ENCODE measurements at places on chromosomes 7 and 10.
A peak's percentile ranks its signal among the peaks of the same experiment; 100 is the strongest.

- peak; percentile 3 for DNase-seq
These were observed 250.5 kb downstream of the NSUN6 start for GRCh38 chr10:18400906-18401245.

DNA sequence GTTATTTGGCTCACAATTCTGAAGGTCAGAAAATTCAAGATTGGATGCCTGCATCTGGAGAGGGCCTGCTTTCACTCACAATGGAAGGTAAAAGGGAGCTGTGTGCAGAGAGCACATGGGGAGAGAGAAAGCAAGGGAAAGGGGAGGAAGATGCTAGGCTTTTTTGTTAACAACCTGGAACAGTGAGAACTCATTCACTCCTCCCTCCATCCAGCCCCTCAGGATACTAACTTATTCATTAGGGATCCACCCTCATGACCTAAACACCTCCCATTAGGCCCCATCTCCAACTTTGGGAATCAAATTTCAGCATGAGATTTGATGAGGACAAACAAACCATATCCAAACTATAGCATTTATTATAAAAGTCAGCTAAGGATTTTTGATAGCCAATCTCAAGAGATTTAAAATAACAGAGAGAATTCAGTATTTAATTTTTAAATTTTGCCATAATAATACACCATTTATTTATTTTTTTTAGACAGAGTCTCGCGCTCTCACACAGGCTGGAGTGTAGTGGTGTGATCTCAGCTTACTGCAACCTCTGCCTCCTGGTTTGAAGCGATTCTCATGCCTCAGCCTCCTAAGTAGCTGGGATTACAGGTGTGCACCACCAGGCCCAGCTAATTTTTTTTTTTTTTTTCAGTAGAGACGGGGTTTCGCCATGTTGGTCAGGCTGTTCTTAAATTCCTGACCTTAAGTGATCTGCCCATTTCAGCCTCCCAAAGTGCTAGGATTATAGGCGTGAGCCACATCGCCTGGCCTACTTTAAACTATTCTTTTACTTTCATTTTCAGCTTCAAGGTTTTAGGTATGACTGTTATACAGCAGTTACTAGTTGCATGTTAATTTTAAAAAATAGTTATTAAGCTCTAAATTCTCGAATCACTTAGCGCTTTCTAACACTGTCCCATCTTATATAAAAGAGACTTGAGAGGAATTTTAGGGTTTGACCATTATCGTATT is 20.3 kb upstream of the ETV1 start:
- no peak for DNase-seq

GRCh38 chr10:66151346-66151745 is 774.5 kb upstream of the LRRTM3 start:
- DNase-seq: no peak

GRCh38 chr7:3312583-3312982 is 11.5 kb downstream of the SDK1 start:
- no peak for DNase-seq

DNA sequence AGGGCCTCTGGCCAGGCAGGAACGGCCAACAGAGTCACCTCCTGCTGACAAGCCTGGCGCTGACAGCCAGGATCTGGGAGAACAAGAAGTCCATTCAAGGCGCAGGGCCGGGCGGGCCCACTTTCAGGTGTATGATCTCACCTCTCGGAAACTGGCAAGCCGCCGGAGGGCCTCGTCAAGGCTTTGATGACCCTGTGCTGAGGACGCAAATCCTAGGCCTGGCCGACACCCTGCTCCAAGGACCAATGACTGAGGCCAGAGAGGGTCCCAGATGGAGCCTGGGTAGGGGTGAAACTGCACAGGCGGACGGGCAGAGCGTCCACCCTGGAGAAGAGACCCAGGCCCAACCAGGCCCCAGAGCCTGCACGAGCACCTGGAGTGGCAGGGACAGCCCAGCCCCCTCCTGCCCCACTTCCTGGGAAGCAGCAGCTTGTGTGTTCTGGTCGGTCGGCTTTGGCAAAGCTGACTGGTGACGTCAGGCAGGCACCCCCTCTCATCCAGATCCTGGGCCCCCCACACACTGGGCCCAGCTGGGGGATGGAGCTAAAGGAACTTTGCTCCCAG is 30.6 kb downstream of the MYL10 start:
- DNase-seq: no peak
